ENCODE measurements at places on chromosomes 5 and 9.
A peak's percentile ranks its signal among the peaks of the same experiment; 100 is the strongest.

- no peak for DNase-seq
Measured at GRCh38 chr9:7478646-7479045, 320.9 kb downstream of the DMAC1 start.

DNA sequence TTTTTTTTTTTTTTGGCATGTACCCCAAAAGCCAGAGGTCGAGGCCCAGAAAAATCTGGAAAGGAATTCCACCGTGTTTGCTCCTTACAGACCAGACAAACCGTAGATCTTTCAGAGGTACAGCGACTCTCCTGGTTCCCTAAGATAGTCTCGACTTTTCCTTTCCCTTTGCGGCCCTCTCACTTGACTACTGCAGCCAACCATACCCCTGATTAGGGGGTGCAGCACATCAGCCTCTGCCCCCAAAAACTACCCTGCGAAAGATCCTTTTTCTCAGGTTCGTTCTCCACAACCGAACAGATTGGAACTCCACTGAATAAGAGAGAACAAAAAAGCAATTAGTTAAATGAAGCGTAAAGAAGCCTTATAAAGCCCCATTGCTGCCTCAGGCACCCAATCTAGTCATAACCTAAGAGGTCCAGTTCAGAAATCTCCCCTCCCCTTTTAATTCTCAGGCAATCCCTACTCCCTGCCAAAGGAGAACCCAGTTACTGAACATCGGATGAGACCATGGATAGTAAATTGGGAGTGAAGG, 379 bp upstream of the TICAM2 start:
- DNase-seq = no peak

DNA sequence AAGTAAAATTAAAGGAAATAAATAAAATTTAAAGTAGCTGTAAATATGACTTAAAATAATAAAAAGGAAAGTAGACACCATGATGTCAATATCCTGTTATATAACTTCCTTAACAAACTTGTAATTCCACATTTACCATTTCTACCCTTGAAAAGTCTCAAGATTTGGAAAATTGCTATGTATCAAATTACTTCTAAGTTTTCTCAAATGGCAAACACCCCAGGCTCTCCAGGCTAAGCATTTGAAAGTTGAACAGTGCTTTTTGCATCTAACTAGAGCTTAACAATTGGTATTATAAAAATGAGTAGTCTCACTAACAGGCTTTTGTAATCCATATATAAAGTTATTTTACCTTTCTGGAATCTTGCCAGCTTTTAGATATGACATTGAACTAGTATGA, 41.5 kb upstream of the MACIR start:
- DNase-seq = no peak

- no peak for DNase-seq
Measured at GRCh38 chr5:124317451-124317850, 429.0 kb downstream of the ZNF608 start.

DNA sequence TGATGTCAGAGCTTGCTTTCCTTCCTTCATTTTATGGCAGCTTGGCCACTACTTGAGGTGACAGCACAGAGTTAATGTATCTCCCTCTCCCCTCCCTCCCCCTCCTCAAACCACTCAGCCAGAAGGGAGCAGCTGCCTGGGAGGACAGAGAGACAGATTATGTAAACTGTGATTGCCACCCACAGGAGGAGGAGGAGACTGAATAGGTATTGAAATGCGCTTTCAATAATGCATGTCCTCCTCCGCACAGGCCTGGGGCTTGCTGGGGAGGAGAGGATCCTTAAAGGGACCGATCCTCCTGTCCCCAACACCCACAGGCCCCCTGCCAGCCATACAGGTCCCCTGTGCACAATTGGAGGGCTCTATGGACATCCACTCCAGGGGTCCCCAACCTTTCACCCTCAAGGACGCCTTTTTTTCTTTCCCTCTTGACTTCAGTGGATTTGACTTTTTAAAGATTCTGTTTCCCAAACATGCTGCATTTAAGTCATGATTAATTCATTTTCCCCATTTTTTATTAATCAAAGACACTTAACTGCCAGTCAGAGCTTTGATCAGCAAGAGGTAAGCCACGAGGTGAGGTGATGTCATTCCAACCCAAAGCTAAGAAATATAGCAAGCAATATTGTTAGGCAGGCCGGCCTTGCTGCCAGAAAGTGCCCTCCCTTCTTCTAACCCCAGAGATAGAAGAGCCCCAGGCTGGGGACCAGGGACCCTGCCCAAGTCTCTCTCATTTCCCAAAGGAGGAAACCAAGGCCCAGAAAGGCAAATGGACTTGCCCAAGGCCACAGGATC, 47.5 kb upstream of the CPLX2 start:
- DNase-seq = no peak

GRCh38 chr9:132694144-132694543, 23.9 kb downstream of the GTF3C4 start:
- DNase-seq = no peak

- no peak for DNase-seq
Measured at GRCh38 chr5:15940905-15941304, 238.7 kb downstream of the MARCHF11 start.

- DNase-seq = no peak
Measured at GRCh38 chr5:139389701-139390638, at the start of gene MZB1. Gene MZB1, minus strand, starts transcription at chr5:139389913. Its CDS starts 57 bp downstream, at chr5:139389856.

GRCh38 chr9:72292874-72293607, 72.0 kb downstream of the ZFAND5 start:
- DNase-seq = peak; percentile 73

DNA sequence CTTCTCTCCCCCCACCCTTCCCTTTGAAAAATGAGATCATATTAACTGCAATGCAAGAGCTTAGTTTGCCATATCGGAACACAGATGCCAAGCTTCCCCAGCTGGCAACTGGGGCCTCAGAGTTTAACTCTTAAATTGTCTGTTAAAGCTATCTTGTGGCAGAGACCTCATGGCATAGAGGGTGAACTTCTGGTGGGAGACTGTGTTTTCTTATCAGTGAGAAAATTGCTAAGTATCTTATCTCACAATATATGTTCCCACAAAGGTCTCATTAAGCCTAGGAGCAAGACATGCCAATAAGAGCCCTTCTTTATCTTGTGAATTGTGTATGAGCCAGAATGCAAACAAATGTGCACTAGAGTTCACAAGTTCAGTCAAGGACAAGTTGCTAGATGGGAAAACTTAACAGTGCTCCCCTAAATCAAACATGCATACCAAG, 12.3 kb downstream of the NFIB start:
- no peak for DNase-seq

GRCh38 chr9:108743901-108744371, 111.8 kb downstream of the ACTL7B start:
- DNase-seq = peak; percentile 56

GRCh38 chr9:107176436-107177151, 106.5 kb upstream of the RAD23B start:
- peak; percentile 83 for DNase-seq

- DNase-seq = peak; percentile 25
Measured at GRCh38 chr9:133477992-133478850, 678 bp downstream of the SLC2A6 start.

- DNase-seq = peak; percentile 13
Measured at GRCh38 chr9:20985851-20986600, 45.4 kb downstream of the HACD4 start.

DNA sequence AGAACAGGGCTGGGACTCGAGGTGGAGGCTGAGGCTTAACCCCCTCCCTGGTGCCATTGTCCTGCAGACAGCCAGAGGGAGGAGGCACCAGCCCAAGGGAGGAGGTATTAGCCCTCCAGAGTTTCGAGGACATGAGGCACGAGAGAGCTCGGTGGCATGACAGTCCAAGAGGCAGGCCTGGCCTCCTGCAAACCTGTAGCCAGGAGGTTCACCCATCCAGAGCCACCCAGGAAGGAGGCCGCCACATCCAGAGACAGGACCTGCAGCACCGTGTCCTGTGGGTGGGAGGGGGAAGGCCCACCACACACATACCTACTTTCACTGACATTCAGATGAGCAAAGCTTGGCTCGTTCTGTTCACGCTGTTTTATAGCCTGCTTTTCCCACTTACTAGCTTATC, 75.2 kb upstream of the ADAMTS2 start:
- no peak for DNase-seq

DNA sequence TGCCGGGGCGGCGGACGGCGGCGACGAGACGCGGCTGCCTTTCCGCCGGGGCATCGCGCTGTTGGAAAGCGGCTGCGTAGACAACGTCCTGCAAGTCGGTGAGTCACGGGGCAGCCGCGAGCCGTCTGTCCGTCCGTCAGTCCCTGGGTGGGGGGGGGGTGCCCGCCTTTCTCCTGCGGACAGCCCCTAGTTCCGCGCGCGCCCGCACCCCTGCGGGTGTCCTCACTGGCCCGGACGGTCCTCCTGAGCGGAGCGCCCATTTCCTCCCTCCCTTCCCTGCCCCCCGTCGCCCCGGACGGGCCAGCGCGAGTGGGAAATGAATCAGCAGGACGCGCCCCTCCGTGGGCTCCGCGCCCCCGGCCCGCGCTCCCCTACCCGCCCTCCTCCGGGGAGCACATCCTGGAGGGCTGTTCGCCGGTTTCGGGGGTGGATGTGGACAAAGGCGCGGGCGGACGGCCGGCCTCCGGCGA, 828 bp downstream of the ZSWIM6 start:
- peak; percentile 69 for DNase-seq

DNA sequence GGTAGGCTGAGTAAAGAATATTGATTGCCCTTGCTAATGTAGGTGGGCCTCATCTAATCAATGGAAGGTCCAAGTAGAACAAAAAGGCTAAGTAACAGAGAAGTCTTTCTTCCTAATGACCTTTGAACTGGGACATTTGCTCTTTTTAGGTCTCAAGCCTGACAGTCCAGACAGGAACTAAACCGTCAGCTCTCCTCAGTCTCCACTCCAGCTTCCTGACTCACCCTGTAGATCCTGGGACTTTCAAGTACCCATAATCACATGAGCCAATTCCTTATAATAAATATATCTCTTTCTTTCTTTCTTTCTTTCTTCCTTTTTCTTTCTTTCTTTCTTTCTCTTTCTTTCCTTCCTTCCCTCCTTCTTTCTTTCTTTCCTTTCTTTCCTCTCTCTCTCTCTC, 479.5 kb upstream of the PAPPA start:
- DNase-seq = no peak

- peak; percentile 20 for DNase-seq
Measured at GRCh38 chr9:97985058-97985861, 2.1 kb downstream of the ANP32B start.

GRCh38 chr9:16245756-16246440, 624.6 kb downstream of the BNC2 start:
- DNase-seq = peak; percentile 75

GRCh38 chr9:84898188-84898587, 228.7 kb downstream of the NTRK2 start:
- no peak for DNase-seq

- DNase-seq = no peak
Measured at GRCh38 chr5:155313518-155313917, 300.0 kb downstream of the KIF4B start.

DNA sequence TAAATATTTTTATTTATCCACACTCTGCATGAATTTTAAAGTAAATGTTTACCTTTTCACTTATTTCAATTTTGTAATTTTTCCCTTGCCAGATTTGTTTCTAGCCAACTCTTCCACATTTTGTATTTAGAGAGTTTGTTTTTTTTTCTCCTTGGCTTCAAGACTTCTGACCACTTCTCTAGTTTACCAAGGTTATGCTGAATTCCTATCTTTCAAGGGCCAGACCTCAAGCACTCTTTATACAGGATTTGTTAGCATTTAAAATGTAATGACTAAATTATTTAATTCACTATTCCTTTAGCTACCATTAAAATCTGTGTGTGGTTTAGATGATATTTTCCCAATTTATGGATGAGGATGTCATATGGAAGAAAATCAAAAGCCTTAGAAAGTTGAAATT, 42.5 kb downstream of the MEF2C start:
- DNase-seq = no peak

DNA sequence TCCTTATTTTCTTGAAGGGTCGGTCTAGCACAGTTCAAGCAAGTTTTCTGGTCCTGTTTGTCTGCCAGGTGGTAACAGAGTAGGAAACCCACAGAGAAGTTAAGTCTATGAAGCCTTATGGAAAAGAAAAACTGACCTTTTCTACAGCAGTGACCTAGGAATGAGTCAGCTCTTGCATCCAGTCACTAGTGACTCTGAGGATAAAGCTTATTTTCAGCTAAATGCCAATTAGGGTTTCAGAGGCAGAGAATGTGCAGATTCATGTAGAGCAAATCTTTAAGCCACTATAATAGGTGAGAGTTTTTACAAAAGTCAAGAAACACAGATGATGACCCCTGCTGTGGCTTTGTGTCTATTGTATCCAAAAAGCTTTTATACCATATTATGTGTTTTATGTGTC, 100.7 kb downstream of the CWC27 start:
- peak; percentile 45 for DNase-seq

DNA sequence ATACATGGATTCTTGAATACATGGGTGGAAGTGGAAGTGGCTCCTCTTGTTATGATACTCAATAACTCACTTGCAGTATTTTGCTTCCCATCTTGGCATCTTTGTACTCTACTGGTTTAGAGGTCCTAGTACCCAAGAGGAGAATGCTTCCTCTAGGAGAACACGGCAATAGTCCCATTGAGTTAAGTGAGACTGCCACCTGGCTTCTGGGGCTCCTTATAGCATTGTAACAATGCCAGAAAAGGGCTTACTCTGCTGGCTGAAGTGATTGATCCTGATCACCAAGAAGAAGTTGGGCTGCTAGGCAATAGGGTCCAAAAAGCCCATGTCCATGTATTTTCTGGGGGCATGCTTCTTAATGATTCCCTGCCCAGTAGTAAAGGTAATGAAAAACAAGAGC, 627.6 kb upstream of the SGCD start:
- no peak for DNase-seq
